Spinal cord (tissue), 10 donors: ENCODE measurements at places on chromosomes 16 and 17. TPM values are rescaled to one million over a fixed set of nuclear protein-coding genes. Genes with fewer than 3 reads are reported as not detected.

DNA sequence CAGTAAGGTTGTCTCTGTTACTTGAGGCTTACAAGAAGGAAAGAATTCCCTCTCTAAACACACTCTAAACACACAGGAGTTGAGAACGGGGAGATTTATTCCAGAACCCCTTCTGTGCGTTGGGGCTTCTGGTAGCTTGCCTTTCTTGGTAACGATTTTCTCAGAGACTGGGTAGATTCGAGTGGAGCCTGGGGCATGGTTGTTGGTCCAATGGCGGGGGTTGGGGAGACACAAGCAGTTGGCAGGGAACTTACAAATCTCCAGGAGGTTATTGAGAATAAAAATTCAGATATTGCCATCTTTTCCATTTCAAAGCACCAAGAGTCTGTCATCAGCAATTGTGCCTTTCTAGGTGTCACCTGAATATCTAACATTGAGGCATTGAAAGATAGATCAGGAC, 251.7 kb downstream of the CDH13 start:
- no peak for DNase-seq

DNA sequence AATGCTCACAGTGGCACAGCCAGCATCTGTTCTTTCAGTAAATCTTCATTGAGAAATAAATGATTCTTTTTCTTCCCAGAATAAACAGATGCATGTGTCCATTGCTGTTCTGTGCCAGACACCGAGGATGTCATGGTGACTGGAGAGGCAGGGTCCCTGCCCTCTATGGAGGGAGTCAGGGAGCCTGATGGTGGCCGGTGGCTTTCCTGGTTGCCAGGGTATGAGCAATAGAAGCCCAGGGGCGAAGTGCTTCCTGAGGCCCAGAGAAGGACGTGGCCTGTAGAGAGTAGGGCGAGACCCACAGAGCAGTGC, 29.9 kb upstream of the NUDT16L1 start:
- no peak for DNase-seq

DNA sequence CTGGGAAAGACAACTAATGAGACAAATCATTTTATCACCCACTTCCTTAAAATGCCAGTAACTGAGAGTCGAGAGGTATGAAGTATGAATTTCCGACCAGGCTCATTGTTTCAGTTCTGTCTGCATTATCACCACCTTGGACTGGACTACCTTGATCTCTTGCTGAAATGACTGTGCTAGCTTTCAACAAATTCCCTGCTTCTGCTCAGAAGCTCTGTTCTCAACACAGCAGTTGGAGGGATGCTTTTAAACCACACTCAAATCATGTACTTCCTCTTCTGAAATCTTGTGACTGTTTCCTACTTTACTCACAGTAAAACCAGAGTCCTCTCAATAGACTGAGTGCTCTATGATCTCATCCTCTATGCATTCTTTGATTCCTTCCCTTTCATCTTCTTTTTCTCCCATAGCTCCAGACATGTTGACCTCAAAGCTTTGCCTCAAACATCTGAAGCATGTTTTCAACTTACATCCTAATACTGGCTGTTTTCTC, 195.8 kb downstream of the KCNJ2 start:
- peak; percentile 26 for DNase-seq

- DNase-seq: no peak
Measured at GRCh38 chr17:78257810-78258322, 26.4 kb downstream of the TMEM235 start.

GRCh38 chr17:77233635-77234334, 93.0 kb downstream of the SEC14L1 start:
- DNase-seq: no peak

Gene IRX3
- 4.2 TPM for total RNA-seq

Gene CDK5R1
- total RNA-seq: 61.0 TPM

DNA sequence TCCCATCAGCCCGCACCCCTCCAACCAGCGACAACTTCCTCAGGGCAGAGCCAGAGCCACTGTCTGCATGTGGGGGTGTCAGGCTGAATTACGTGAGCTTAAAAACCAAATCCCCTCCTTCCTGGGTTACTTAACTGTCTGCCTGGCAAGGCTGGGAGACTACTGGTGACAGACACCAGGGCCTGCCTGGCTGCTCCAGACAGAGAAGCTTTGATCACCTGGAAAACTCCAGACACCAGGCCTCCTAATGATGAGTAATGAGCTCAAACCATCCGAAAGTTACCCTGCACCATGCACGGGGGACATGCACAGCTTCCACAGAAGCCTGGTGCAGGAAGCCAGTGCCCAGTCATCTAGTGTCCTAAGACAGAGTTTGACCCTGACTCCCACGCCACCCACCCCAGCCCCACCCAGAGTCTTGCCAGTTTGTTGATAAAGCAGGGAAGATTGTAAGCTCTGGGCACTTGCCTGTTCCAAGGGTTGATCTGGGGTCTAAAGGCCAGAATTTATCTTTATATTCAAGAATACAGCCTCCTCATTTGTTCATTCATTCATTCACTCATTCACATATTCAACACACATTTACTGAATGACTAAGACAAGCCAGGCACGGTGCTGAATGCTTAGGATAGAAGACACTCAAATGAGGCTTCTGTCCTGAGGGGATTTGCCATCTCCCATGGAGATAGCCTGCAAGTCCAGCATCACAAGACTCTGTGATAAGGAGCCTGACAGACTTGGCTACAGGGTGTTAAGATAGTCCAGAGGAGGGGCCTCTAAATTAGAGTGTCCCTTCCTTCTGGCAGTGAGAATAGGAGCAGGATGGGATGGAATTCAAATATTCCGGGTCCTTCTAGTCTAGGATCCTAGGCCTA, 7.2 kb upstream of the CCDC182 start:
- no peak for DNase-seq

Gene SLC16A13
- total RNA-seq: 0.10 TPM

- no peak for DNase-seq
Measured at GRCh38 chr17:65394811-65395472, 166.5 kb downstream of the AXIN2 start.

DNA sequence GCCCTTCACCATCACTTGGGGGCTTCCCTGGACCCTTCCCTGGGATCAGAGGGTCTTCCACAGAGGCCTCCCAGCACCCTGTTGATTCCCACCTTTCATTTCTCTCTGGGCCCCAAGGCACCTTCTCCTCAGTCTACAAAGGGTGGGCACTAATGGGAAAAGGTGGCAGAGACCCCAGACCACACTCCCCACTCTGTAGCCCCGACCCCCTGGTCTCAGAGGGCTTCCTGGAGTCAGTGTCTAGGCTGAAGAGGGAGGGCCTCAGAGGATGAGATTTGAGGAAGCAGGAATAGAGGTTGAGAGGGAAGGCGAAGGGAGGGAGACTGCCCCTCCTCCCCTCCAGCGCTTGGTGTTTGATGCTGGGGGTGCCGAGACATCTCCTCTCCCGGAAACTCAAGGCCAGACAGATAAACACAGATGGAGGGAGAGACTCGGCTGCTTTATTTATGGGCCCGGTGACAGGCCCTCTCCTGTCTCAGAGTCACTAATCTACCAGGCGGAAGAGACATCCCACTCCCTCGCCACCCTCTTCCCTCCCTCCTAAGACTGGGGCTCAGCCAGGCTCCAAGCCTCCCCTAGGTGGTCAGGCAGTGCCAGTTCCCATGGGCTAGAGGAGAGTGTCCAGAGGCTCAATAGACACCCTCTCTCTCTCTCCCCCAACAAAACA, 18.5 kb upstream of the SP2 start:
- no peak for DNase-seq

- DNase-seq: peak; percentile 69
Measured at GRCh38 chr17:1177016-1177700, 2.6 kb downstream of the ABR start.

DNA sequence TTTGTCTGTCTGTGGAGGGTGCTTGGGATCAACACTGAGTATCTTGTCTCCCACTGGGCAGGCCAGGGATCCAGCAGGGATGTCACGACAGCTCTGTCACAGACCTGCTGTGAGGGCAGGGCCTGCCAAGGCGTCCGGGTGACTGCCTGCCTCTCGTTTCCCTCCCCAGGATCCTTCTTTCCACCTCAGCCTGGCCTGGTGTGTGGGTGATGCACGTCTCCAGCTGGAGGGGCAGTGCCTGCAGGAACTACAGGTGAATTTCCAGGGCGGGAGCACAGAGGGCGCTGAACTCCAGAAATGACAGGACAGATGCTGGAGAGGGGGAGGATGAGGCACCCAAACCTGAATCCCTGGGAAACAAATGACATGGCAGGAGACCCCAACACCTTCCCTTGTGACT, 6.8 kb upstream of the MMP15 start:
- DNase-seq: no peak

GRCh38 chr17:50022463-50023130, 27.6 kb upstream of the DLX3 start:
- no peak for DNase-seq

GRCh38 chr16:55257966-55258613, 65.9 kb upstream of the IRX6 start:
- DNase-seq: no peak

Gene C1QTNF1
- total RNA-seq: 15.5 TPM

DNA sequence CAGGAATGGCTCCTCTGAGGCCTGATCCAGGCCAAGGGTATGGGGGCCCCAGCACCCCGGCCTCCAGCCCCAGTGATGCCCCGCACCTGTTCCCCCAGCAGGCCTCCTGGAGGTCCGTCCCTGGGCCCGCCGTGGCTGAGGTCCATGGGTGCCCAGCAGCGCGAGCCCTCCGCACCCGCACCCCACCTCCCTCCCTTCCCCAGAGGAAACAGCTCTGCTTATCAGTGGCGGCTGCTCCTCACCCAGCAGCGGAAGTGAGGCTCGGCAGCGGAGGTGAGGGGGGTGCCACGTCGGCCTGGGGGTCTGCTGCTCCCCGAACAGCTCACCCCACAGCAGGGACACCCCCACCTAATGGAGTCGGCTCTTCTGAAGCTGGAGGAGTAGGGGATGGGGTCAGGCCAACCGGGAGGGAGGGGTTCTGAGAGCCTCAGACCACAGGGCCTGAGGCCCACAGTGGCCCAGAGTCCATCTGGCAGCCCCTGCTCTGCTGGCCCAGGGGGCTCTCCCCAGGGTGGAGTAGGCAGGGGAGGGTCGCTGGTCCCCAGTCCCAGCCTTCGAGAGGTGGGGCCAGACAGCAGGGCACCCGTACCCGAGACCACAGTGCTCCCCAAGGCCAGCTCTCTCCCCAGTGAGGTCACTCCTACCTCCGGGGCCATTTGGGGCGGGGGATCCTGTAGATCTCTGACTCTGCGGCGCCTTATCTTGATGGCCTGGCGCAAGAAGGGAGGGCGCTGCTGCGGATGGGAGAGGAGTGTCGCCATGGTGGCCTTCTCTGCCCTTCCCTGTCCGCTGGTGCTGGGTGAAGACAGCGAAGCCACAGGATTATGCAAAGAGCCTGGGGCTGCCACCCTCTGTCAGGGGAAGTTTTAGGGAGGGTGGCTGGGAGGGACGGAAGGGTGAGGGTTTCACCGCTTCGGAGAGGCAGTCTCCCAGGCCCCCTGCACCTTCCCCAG, at the start of gene UNC13D:
Gene UNC13D (minus strand): TSS at position 828 of the 953 bp plus-strand sequence. CDS start 67 bp downstream, at position 761.
- no peak for DNase-seq

Gene ATP1B2
- total RNA-seq: 46.7 TPM

Gene KRTAP4-6
- not detected for total RNA-seq

Gene HOXB6
- total RNA-seq: 20.2 TPM

Gene PFN1
- 191 TPM for total RNA-seq

- peak; percentile 57 for DNase-seq
Measured at GRCh38 chr16:89246903-89247733, 29.6 kb downstream of the ZNF778 start.

DNA sequence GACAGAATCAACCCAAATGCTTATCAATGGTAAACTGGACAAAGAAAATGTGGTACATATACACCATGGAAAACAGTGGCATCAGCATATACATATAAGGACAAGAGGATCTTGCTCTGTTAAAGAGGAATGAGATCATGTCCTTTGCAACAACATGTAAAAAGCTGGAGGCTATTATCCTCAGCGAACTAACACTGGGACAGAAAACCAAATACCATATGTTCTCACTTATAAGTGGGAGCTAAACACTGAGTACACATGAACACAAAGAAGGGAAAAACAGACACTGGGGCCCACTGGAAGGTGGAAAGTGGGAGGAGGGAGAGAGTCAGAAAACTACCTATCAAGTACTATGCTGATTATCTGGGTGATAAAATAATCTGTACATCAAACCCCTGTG, 447.3 kb upstream of the MAF start:
- no peak for DNase-seq

DNA sequence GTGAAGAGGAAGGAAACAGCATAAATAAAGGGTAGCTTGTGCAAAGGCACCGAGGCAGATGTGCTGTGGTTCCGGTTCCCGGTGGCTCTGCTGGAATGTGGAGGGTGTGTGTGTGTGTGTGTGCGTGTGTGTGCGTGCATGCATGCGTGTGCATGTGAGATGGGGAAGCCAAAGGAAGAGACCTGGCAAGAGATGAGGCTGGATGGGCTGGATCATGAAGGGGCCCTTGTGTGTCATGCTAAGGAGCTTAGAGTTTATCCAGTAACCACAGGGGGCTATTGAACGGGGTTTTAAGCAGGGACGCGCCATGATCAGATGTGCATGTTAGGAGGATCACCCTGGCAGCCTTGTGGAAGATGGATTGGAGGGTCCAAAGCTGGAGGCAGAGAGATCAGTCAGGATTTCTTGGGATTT, 8.3 kb downstream of the WSCD1 start:
- DNase-seq: peak; percentile 42

DNA sequence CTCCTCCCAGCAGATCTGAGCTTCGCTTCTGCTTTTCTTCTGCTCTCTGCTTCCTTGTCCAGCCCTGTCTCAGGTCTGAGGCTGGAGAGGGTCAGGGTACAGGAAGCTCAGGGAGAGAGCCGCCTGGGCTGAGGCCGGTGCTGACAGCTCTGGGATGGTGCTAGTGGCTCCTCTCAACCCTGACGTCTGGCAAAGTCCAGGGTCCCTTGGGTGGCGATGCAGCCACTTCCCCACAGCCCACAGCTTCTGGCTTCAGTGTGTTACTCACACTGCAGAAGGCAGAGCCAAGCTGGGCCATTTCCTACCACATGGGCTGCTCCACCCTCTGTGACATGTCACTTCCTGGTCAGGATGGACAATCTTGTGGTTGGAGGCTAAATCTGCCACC, at the start of gene CD300C:
Gene CD300C (minus strand): TSS at position 273 of the 388 bp plus-strand sequence. CDS start 333 bp downstream, outside the sequence.
- no peak for DNase-seq

Gene HOXB1
- total RNA-seq: not detected

DNA sequence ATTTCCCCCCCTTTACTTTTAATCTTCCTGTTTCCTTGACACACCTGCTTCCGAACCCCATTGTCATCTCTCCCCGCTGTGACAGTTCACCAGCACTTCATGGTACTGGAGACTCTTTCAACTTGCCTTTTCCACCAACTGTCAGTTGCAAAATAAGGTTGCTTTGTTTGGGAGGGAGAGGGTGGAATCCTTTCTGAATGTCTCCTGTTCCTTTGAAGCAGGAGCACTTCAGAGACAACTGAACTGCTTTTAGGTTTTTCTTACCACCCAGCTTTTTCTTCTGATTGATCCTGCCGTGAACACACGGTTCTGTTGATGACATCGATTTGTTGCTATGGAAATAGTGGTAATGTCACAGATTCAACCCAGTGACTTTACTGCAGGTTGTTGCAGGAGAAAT, 42.0 kb downstream of the RPA1 start:
- DNase-seq: peak; percentile 75

DNA sequence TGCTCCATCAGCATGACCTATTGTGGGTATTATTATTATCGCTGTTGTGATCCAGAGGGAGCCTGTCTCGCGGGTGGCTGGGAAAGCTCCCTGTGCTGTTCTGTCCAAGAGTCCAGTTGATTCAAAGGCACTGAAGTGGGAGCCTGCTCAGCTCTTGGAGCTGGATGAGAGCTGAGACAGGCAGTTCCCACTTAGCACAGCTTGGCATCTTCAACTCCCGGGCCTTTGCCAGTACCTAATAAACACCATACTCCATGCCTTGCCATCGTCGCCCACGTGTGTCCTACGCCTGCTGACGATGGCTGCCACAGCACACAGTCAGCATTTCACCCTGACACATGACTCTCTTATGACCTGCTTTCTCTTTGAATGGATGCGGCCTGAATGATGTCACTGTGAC, 32.6 kb downstream of the RTN4RL1 start:
- no peak for DNase-seq

GRCh38 chr16:3687021-3687420, 30.3 kb downstream of the TRAP1 start:
- DNase-seq: no peak
